ENCODE measurements at places on chromosomes 7 and 10.
A peak's percentile ranks its signal among the peaks of the same experiment; 100 is the strongest.

DNA sequence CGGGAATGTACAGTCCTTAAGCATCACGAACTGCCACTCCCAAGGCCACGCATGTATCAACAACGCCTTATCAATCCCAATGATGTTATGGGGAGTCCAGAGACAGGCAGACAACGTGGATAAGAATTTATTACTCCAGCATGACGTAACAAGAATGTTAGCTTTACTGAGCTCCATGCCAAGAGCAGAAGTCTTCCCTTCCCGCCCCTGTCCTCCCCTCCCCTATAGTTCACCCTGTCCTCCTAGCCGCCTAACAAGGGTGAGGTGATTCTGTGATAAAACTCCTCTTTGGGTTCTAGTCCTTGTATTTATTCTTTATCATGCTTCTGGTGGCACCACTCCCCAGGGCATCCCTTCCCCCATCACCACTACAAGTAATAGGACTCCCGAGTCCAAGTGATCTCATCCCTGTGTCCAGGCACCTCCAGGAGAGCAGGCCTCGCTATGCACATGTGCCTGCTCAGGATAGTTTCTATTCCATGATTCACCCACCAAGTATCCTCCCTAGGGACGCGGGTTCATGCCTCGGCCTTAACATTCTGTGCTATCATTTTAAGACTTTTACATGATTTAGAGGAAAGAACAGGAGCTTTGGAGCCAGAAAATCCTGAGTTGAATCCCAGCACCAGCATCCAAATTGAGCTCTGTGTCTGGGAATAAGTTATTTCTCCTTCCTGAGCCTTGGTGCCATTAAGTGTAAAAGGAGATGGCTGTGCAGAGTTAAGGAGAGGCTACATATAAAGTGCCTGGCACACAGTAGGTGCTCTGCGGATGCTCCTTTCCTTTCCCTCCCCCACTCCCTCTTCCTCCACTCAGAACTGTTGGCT is 15.4 kb downstream of the GSDME start:
- no peak overlapping the region for H3K4me3 ChIP-seq
- H3K36me3 ChIP-seq = no peaks in the 10 kb centered on the region
- H3K4me1 ChIP-seq = no peaks in the 10 kb centered on the region
- H3K27me3 ChIP-seq = no peaks in the 10 kb centered on the region

GRCh38 chr7:159165352-159165751 is 20.7 kb upstream of the VIPR2 start:
- H3K4me3 ChIP-seq = no peak overlapping the region
- no peak overlapping the region for H3K27ac ChIP-seq
- H3K4me1 ChIP-seq = no peaks in the 10 kb centered on the region

- no peak overlapping the region for H3K27ac ChIP-seq
- no peak overlapping the region for H3K4me3 ChIP-seq
- no peak for DNase-seq
- H3K36me3 ChIP-seq = no peaks in the 10 kb centered on the region
- H3K4me1 ChIP-seq = peaks cover 30% of the 10 kb centered on the region
Observed at GRCh38 chr10:110275128-110275729, 29.5 kb downstream of the SMNDC1 start.

GRCh38 chr7:20998309-20998708 is 211.6 kb upstream of the SP8 start:
- H3K27ac ChIP-seq = no peak overlapping the region
- H3K27me3 ChIP-seq = no peaks in the 10 kb centered on the region
- no peaks in the 10 kb centered on the region for H3K36me3 ChIP-seq
- no peak for DNase-seq
- H3K4me3 ChIP-seq = no peak overlapping the region
- no peaks in the 10 kb centered on the region for H3K4me1 ChIP-seq

DNA sequence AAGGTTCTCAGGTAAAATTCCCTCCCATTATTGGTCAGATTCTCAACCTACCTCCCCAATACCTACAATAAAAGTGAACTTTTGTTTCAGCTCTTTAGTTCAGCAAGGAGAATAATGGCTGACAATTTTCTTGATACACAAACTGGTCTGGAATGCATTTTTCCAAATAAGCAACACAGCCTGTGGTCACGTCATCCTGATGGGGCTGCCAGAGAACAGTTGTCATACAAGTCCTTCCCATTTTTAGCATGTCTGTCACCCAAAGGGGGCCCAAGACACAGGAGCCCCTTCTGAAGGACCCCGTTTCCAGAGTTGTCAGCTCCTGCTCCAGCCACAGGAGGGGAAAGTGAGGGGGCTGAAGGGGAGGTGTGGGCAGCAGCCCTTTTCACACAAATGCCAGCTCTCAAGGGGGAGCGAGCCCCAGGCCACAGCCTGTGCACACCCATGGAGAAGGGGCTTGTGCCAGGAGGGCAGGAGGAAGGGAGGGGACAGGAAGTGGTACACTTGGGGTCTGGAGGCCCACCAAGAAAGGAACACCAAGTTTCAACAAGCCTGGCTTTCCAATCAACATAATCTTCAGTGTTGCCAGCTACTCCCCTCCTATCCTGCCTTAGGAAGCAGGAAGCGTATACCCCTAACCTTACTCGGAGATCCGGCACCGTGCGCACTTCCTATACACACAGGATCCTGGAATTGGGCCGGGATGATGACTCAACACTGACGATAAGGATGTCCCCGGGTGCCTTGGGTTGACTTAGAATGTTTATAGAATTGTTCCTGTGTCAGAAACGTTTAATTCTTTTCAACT is 43.4 kb upstream of the PDLIM1 start:
- no peak overlapping the region for H3K4me3 ChIP-seq
- peaks cover 15% of the 10 kb centered on the region for H3K36me3 ChIP-seq
- H3K27ac ChIP-seq = peak overlapping the region; percentile 50
- DNase-seq = peak; percentile 76
- H3K27me3 ChIP-seq = no peaks in the 10 kb centered on the region
- H3K4me1 ChIP-seq = peaks cover 15% of the 10 kb centered on the region

DNA sequence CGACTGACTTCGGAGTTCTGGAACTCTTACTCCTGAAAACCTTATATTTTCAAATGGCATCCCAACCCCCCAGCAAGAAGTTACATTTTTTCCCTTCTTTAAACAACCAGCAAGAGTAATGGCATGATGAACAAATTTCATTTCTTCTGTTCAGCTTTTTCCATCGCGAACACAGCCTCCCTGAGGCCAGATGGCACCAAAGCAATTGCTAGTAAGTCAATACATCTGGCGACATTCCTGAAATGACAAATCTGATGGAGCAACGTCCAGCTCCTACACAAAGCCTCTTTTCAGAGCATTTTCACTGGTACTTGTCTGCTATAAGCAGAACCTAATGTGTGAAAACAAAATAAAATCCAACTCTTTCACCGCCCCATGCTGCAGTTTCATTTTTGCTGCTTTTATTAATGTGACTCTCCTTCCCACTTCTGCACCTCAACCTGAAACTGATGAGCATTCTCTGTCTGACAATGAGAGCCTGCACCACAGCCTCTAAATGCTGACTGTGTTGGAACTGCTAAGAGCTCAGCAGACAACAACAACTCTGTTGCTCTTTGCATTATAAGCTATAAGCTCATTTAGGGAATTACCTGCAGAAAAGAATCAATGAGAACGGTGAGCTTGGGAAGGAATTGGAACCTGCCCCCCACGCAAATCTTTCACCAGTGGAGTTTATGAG is 229.8 kb downstream of the FGFR2 start:
- no peak overlapping the region for H3K27ac ChIP-seq
- H3K4me3 ChIP-seq = no peak overlapping the region
- no peaks in the 10 kb centered on the region for H3K4me1 ChIP-seq
- no peaks in the 10 kb centered on the region for H3K27me3 ChIP-seq
- DNase-seq = no peak
